ENCODE measurements at places on chromosomes 6 and 20.

DNA sequence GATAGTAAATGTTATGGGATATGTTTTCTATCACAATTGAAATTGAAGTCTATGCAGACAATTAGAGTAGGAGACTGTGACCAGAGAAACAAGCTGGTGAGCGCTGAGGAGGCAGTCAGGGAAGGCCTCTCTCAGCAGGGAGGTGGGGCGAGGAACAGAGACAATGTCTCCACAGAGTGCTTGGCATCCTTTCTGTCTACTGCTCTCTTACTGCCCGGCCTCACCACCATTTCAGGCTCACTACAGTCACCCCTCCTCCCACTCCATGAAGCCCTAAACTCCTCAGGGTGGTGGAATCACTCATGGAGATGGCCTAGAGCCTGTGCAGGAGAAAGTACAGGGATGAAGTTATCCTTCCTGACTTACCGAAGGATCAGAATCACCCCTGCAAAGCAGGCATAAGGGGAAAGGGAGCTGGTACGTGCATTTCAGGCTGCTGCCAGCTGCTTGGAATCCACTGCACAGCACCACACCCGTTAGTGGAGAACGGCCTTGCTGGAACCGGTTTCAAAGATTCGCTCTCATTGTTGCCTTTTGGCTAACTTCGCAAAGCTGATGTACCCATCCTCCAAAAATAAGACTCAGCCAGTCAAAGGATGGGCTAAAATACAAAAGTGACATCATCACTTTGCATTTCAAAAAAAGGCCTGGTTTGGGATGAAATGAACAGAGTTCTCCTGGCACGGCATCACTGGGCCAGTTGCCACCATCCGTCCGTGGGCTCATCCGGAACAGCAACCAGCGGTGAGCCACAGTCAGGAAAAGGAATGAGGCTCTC is 67.3 kb downstream of the SLC22A23 start:
- no peaks in the 10 kb centered on the region for H3K27me3 ChIP-seq
- H3K36me3 ChIP-seq, result no peaks in the 10 kb centered on the region
- no peak for DNase-seq

DNA sequence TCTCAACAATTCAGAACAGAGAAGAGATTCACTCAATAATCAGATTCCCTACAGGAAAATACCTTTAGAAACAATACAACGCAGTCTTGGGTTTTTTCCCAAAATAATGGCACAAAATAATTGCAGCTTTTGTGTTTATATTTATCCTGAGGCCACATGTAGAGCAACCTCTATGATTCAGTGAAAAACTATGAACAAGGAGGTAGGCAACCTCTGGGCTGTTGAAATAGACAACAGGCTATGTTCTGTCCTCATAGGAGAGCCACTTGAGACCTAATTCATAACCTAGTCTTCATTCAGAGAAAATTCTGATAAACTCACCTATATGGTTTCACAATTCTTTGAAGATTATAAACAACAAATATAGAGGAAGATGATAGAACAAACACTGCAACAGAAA is 118.3 kb downstream of the KHDC1L start:
- no peak for DNase-seq
- peaks cover 3% of the 10 kb centered on the region for H3K36me3 ChIP-seq
- H3K27me3 ChIP-seq, result no peaks in the 10 kb centered on the region
- no peaks in the 10 kb centered on the region for H3K4me1 ChIP-seq
- no peak overlapping the region for H3K4me3 ChIP-seq

GRCh38 chr6:103036846-103037245 is 1643.3 kb downstream of the GRIK2 start:
- no peaks in the 10 kb centered on the region for H3K36me3 ChIP-seq
- no peaks in the 10 kb centered on the region for H3K4me1 ChIP-seq
- no peak overlapping the region for H3K4me3 ChIP-seq
- no peak for DNase-seq

DNA sequence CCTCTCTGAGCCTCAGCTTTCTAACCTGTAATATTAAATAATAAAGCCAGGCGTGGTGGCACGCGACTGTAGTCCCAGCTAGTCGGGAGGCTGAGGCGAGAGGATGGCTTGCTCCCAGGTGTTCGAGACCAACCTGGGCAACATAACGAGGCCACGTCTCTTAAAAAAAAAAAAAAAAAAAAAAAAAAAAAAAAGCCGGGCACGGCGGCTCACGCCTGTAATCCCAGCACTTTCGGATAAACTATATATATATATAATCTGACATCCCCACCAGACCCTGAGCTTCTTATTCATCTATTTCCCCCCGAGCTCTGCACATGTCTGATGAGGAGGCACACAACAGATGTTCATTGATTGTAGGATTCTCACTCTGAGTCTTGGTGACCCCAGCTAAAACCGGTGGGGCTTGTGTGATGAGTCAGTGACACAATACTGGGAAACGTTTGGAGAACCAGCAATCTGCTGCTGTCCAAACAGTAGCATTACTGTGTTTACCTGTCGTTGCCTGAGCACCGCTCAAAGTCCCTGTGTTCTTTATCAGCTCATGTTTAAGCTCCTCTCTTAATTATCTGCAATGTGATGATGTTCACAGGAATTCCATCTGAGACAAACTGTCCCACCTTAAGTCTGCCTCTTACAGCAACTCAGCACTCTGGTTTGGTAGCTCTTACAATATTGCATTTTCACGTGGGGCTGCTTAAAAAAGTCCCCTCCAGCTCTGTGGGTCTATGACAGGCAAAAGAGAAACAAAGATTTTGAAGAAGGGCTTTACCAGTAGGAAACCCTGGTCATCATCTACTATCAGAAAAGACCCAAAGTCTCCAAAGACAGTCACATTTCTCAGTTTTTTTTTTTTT is 1.0 kb upstream of the SPATA2 start:
- peak; percentile 68 for DNase-seq
- peak overlapping the region; percentile 97 for H3K4me3 ChIP-seq
- peak overlapping the region; percentile 100 for H3K27ac ChIP-seq
- peaks cover 3% of the 10 kb centered on the region for H3K36me3 ChIP-seq

GRCh38 chr20:52331655-52332054 is 140.1 kb upstream of the ZFP64 start:
- DNase-seq, result no peak
- no peaks in the 10 kb centered on the region for H3K4me1 ChIP-seq
- H3K27me3 ChIP-seq, result no peaks in the 10 kb centered on the region
- no peak overlapping the region for H3K4me3 ChIP-seq
- H3K36me3 ChIP-seq, result no peaks in the 10 kb centered on the region

GRCh38 chr6:84767526-84768201 is 3.3 kb upstream of the TBX18 start:
- no peak overlapping the region for H3K27ac ChIP-seq
- H3K27me3 ChIP-seq, result peaks cover 100% of the 10 kb centered on the region
- no peak for DNase-seq
- H3K4me3 ChIP-seq, result no peak overlapping the region
- no peaks in the 10 kb centered on the region for H3K36me3 ChIP-seq

- no peak for DNase-seq
- no peaks in the 10 kb centered on the region for H3K27me3 ChIP-seq
- H3K27ac ChIP-seq, result no peak overlapping the region
- no peak overlapping the region for H3K4me3 ChIP-seq
These were observed 4.8 kb downstream of the GSTA3 start for GRCh38 chr6:52904562-52905279.

DNA sequence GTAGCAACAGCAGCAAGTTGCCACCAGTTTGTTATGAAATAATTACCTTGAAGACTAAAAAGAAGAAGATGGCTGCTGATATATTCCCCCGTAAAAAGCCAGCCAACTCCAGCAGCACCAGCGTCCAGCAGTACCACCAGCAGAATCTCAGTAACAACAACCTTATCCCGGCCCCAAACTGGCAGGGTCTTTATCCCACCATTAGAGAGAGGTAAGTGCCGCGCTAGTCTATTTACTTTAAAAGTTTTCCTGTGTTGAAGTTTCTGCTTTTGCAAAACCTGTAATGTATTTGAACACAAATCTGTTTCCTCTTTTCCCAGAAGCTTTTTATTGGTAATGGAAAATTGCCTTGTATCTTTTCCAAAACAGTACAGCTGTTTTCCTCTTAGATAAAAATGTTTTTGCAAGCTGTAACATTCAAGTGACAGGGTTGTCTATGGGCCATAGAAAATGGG is 725 bp downstream of the BTBD3 start:
- DNase-seq, result peak; percentile 29
- H3K27me3 ChIP-seq, result no peaks in the 10 kb centered on the region
- peaks cover 17% of the 10 kb centered on the region for H3K36me3 ChIP-seq
- H3K4me3 ChIP-seq, result peak overlapping the region; percentile 76

- no peaks in the 10 kb centered on the region for H3K27me3 ChIP-seq
- DNase-seq, result no peak
- no peaks in the 10 kb centered on the region for H3K36me3 ChIP-seq
- no peak overlapping the region for H3K27ac ChIP-seq
- H3K4me3 ChIP-seq, result no peak overlapping the region
These were observed 47.8 kb downstream of the GMPR start for GRCh38 chr6:16286151-16286522.

Measured in common myeloid progenitor, CD34-positive (primary cell).